ENCODE measurements at places on chromosomes 3 and 15.

DNA sequence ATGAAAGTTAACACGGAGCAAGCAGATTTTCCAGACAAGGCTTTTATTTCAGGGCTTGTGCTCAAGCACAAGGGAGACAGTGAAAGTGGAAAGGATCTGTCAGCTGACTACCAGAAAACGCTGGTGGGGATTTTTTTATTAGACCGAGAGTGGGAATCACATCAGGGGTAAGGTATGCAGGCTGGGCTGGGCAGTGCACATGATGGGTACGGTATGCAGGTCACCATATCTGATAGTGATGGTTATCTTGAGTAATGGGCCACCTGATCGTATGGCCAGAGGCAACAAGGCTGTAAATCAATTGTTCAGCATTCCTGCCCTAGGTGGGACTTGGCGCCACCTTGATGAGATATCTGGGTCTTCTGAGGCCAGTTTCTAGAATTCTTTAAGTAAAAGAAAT, 36.9 kb upstream of the PIAS1 start:
- DNase-seq: no peak

DNA sequence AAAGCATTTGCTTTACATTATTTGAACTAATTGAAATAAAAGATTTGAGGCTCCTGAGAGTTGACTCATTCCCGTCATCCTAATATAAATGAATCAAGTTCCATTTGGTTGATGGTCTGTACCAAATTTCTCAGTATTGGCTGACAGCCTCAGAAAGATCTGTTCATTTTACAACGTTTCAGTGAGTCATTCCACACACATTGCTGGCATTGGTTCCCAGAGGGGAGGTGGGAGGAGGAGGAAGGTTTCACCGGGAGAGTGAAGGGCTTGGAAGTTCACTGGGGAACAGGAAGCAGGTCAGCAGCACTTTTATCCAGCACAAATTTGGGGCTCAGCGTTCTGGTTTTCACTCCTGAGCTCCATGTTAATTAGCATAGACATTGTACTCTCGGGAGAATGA, 176.7 kb upstream of the CADPS start:
- DNase-seq: peak; percentile 96

DNA sequence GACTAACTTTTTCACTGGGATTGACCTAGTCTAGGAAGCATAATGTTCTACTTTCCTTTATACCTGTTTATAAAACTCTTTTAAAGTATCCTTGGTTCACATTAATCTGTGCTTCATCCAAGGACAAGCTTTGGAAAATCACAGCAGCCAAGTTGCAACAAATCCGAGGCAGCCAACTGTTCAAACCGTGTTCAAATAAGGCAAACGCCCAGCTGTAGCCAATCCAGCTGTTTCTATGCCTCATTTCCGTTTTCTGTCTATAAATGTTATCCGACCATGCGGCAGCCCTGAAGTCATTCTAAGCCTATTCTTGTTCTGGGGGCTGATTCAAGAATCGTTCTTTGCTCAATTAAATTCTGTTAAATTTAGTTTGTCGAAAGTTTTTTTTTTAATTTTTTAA, 78.3 kb downstream of the FMN1 start:
- DNase-seq: no peak

DNA sequence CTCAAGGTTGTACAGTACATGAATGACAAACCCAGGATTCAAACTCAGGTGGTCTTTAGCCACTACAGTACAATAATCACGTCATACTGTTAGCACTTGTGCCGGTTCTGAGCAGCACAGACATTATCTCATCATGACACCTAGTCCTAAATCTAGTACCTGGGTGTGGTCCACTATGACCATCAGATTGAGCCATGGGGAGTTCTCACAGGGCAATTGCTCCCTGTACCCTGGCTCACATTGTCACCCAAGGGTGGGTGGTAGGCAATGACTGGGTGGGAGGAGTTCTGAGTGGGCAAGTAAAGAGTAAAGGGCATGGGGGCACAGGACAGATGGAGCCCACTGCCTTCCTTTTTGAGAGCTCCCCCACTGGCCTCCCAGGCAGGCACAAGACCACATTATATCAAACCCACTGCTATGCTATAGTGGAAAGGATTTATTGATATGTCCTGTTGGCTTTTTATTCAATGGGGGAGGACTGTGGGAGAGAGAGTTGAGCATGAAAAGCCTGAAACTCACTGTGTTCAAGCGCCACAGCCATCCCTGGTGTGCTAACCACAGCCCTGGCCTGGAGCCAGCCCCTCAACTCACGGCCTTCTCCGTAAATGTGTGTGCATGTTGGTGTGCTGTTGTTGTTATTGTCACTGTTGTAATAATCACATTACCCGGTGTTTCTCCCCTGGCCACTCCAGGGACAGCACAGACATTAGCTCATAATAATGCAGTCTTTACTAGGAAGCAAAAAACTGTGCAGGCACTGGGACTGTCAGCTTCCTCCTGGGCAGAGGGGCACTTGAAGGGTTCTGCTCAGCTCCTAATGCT, 27.3 kb downstream of the ADCY5 start:
- DNase-seq: peak; percentile 2

DNA sequence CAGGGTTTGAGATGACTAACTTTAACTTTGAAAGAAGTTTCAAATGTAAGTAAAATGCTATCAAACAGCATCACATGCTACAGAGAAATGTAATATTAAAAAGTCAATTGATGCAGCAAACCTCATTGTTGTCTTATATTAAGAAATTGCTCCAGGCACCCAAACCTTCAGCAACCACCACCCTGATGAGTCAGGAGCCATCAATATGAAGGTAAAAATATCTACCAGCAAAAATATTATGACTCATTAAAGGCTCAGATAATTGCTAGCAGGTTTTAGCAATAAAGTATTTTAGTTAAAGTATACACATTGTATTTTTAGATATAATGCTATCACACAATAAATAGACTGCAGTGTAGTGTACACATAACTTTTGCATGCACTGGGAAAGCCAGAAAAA, 746.3 kb downstream of the ZPLD1 start:
- peak; percentile 1 for DNase-seq

DNA sequence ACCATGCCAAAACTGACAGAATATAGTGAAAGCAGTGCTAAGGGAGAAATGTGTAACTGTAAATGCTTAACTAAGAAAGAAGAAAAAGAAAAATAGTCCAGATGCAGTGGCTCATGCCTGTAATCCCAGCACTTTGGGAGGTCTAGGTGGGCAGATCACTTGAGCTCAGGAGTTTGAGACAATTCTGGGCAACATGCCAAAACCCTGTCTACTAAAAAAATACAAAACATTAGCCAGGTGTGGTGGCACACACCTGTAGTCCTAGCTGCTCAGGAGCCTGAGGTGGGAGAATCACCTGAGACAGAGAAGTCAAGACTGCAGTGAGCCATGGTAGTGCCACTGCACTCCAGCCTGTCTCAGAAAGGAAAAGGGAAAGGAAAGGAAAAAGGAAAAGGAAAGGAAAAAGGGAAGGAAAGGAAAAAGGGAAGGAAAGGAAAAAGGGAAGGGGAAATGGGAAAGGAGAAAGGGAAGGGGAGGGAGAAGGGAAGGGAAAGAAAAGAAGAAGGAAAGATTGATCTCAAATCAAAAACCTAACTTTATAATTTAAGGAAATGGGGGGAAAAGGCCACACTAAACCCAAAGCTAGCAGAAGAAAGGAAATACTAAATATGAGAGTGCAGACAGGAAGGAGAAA, 20.3 kb downstream of the C3orf33 start:
- no peak for DNase-seq

GRCh38 chr3:56720849-56721248, 37.8 kb upstream of the TASOR start:
- DNase-seq: no peak

DNA sequence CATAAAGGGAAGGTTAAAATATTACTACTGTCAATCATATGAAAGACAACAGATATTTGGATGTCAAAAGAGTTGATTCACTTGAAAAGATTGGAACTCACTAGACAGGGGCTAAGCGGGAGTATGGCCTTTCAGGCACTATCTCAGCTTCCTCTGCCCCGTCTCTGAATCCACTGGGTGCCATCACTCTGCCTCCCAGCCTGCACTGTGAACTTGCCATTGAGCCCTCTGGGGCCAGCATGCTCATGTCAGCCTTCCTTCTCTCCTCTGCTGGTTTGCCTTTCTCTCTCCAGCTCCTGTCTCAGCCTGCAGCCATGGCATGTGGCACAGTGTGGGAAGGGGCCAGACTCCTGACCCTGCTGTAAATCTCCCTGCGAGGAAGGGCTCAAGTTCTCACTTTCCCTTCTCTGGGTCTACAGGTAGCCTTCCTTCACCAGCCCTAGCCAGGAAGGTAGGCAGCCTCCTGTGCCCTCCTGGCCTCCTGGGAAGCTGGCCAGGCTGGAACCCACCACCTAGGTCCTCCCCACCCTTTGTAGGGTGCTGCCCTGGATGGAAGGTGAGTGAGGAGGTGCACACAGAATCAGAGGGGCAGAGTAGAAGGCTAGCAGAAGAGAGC, 54.0 kb upstream of the SLCO2A1 start:
- DNase-seq: no peak

GRCh38 chr3:134803051-134803505, 8.0 kb downstream of the EPHB1 start:
- no peak for DNase-seq

DNA sequence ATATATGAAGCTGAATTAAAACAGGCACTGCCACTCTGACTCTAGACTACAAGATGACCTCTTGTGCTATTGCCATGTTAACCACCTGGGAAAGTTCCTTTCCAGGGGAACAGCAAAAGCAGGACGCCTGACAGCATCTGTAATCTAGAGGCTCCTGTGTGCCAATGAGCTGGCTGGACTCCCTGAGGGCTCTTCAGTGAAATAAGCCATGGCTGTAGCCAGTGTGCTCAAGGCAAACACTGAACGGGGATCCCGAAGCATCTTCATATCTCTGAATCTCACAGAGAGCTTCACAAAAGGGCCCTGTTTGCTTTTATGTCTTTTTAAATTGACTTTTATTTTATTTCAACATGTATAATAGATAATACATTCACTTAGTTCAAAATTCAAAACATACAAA, 57.2 kb downstream of the BFSP2 start:
- DNase-seq: no peak

DNA sequence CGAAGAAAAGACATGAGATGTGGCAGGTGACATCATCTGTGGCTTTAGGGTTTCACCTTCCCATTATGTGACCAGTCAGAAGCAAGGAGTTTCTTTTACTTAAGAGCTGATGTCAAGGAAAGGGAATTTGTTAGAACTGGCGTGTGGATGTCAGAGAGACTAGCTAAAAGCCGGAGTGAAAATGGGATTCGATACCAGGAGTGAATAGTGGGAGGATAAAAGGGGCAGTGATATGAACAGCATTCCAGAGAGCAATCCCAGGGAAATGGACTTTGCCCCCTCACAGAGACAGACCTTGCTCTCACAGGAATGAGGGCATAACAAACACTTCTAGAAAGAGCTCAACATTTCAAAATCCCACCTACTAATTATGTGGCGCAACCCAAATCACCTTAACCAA, 5.9 kb upstream of the FMN1 start:
- no peak for DNase-seq

DNA sequence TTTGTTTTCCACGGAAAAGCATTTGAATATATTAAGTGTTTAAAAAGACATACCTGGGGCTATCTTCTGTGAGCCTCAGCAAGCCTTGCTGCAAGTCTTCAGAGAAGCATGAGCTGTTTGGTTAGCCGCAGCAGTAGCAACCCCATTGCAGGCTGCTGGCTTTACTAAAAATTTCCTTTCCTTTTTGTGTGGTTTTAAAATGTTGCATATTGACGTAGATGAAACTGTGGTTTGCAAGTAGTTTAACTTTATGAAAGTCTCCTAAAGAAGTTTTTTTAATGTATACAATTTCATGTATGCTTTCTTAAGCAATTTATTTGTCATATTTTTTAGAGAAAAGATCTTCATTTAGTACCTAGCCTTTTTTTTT, at the start of gene GPR171:
Gene GPR171 (minus strand): TSS at position 166 of the 370 bp plus-strand sequence. CDS start 3,830 bp downstream, outside the sequence.
- DNase-seq: no peak

- peak; percentile 91 for DNase-seq
These were observed 82.0 kb downstream of the CNTN3 start for GRCh38 chr3:74532446-74532845.

GRCh38 chr3:59510576-59510975, 460.8 kb upstream of the CFAP20DC start:
- DNase-seq: peak; percentile 7

GRCh38 chr3:60675424-60675823, 575.8 kb downstream of the FHIT start:
- no peak for DNase-seq

- DNase-seq: peak; percentile 60
These were observed 162.9 kb downstream of the ITPR1 start for GRCh38 chr3:4656059-4656458.

- peak; percentile 78 for DNase-seq
These were observed 8.7 kb downstream of the SEMA3F start for GRCh38 chr3:50163572-50164455.

GRCh38 chr3:66997560-66998112, 471 bp upstream of the KBTBD8 start:
- peak; percentile 47 for DNase-seq

DNA sequence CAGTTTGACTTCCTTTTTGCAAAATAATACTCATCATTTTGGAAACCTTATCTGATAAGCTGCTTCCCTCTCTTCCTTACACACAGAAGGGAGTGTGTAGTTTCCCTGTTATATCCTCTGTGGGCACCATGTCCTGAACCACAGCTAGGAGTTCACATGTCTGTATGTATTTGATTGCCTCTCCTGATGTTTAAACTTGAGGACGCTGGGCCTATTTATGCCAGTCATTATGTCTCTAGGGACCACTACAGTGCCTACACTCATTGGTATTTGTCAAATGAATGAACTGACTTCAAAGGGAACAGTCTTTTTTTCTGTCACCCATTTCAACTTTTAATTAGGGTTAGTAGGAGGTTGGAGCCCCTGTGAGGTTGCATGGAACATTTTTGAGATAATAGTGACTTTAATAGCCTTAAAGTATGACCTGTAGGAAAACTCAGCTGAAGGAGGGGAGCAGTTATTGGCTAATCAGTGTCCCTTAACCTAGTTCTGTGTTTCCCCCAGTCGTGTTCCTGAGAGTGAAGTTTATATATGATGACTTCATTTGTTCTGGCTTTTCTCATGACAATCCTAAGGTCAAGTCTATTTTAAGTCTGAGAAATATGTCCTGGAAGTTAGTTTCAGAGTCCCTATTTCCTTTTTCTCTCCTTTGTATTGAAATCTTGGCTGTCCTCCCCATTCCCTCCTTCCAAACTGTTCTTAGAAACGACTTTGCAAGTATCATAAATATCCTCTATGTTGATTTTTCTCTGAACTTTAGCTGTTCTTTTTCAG, 28.9 kb downstream of the PDE8A start:
- DNase-seq: no peak

- DNase-seq: no peak
These were observed 331.5 kb downstream of the PTPRG start for GRCh38 chr3:61892891-61893290.

DNA sequence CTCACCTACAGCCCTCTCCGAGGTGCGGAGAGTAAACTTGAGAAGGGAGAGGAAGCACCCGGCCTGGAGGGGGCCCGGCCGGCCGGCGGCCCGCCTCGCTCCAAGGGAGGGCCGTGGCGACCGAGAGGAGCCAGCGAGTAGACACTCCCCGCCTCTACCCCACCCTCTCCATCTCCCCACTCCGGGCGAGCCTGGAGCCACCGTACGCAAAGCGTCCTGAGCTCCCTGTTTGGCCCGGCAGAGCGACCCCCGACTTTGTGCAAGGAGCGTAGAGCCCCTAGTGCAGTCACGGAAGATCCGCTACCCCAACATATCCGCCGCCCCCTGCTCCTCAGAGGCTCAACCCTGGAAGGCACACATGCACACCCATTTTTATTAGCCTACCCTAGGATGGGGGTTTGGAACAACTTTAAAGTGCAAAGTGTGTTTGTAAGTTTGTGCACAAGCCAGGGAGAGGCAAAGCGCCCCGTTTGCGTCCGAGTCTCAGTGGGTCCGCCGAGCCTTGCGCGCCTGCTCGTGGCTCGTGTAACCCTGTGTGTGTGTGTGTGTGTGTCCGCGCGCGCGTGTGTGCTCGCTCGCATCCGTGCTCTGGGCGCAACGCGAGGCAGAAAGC, 508 bp upstream of the SMAD6 start:
- peak; percentile 30 for DNase-seq

All from fibroblast of skin of left quadriceps (primary cell).